ENCODE measurements at places on chromosomes 13 and 19.
A peak's percentile ranks its signal among the peaks of the same experiment; 100 is the strongest.

GRCh38 chr19:31459430-31459829 is 110.2 kb upstream of the TSHZ3 start:
- DNase-seq, result no peak

DNA sequence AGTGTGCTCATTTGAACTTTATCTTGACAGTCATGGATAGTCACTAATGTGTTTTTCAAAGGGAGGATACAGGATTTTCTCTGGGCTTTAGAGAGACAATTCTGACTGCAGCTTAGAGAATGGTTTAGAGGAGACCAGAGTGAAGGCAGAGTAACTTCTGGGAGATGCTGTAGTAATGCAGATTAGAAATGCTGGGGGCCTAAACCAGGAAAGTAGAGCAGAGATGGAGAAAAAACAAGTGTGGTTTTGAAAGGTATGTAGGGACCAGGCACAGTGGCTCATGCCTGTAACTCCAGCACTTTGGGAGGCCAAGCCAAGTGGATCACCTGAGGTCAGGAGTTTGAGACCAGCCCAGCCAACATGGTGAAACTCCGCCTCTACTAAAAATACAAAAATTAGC is 18.3 kb upstream of the CEBPA start:
- no peak for DNase-seq

DNA sequence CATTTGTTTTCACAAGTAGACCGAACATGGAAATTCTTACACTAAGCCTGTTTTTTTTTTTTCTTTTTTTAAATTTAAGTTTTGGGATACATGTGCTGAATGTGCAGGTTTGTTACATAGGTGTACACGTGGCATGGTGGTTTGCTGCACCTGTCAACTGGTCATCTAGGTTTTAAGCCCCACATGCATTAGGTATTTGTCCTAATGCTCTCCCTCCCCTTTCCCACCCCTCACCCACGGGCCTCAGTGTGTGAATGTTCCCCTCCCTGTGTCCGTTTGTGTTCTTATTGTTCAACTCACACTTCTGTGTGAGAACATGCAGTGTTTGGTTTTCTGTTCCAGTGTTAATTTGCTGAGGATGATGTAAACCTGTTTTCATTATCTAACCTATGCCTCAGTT is 2.6 kb downstream of the NLRP4 start:
- DNase-seq, result no peak

DNA sequence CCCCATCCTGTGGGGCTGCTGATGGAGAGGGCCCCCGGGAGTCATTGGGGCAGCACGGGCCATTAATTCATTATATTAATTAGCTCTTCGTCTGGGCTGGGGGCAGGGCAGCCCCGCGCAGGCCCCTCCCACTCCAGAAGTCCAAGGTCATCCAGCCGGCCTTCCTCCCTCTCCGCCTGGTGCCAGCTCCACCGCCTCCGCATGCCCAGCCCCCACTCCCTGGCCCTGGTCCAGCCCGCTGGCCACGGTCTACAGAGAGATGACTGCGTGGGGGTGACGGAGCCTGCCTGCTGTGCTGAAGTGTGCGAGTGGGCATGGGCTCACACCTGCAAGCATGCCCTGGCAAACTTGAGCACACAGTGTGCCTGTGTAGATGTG is 8.8 kb downstream of the IGLON5 start:
- no peak for DNase-seq

GRCh38 chr13:102172406-102172805 is 229.4 kb downstream of the FGF14 start:
- no peak for DNase-seq

DNA sequence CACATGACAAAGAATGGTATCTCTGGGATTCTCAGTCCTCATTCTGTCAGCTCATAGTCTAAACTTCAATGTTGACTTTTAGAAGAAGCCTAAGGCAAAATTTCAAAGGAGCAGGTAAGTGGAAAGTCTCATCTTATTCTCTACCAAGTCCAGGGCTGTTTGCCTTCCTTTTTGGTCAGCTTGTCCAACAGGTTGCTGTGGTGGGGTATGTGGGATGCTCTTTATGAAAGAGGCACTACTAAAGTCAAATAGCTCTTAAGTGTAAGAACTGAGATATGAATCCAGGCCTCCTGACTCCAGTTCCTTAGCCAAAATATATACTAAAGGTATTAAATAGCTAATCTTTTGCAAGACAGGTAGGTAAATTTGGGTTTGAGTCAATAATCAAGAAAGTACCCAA is 540.6 kb upstream of the SPRY2 start:
- no peak for DNase-seq

- no peak for DNase-seq
Measured at GRCh38 chr19:3656747-3657394, 30.3 kb upstream of the CACTIN start.

DNA sequence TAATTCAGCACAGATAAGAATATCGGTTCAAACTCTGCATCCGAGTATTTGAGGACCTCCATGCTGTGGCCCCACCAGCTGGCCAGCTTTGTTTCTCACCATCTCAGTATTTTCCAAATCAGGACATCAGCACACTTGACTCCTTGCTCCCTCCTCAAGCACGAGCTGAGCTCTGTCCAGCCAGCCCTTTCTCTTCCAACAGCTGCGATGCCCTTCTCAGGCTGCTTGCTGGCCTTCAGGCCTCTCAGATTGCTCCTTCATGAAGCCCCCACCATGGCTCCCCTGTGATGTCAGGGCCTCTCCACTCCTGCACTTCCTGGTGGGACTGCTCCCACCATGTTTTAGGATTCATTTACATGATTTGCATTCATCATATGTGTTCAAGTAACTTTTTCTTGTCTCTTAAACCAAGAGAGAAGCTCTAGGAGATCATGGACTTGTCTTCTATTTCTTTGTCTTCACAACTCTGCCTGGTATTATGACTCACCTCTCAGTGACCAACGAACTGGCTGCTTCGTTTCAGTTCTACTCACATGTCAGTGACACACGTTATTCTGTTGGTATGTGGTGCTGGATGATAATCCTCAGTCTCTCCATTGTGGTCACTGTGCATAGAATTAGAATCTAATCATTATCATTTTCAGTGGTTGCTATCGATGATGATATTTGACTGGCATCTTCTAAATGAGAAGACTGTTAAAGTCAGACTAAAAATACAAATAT is 471.7 kb downstream of the EFNB2 start:
- no peak for DNase-seq

GRCh38 chr19:13963603-13964105 is 11.3 kb downstream of the DCAF15 start:
- DNase-seq, result no peak

DNA sequence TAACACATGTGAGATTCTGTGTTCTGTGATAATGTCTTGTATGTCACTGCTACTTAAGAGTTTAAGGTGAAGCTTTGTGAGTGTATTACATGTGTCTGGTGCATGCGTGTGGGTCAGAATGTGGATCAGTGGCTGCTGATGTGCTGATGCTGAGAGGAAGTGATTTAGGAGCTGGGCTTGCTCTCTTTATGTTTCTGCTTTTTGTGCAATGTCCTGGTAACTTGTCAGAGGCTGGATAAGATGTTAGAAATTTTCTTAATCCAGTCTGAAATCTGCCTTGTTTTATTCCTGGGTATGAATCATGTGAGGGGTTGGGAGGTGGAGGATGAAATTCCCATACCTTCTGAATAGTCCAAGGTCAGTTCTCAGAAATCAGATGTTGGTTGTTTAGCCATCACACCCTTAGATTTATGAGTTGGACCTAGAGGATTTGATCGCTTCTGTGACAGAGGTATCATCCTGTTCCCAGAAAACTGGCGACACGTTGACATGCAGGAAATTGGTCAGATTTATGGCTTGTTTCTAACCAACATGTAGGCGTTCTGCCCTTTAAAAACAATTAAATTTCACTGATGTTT is 24.5 kb upstream of the CXCL17 start:
- no peak for DNase-seq

DNA sequence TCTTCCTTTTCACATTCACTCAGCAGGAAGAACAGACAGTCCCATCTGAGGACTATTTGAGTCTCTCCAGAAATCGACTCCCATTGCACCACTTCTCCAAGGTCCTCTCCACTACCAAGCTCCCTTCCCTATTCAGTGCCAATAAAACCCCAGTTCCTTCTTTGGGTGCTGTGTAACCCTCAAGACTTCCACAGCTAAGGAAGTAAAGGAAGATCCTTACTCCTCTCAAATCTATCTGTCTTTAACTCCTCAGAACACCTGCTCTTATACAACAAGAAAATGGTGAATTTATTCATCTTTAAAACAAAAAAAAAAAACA is 29.2 kb upstream of the TM9SF2 start:
- no peak for DNase-seq

GRCh38 chr13:99376924-99377323 is 69.7 kb upstream of the GPR183 start:
- no peak for DNase-seq

GRCh38 chr19:18542941-18543813 is at the start of gene FKBP8:
Gene FKBP8 (minus strand): TSS chr19:18543573. CDS start chr19:18541970, 1,603 bp downstream.
- peak; percentile 89 for DNase-seq

DNA sequence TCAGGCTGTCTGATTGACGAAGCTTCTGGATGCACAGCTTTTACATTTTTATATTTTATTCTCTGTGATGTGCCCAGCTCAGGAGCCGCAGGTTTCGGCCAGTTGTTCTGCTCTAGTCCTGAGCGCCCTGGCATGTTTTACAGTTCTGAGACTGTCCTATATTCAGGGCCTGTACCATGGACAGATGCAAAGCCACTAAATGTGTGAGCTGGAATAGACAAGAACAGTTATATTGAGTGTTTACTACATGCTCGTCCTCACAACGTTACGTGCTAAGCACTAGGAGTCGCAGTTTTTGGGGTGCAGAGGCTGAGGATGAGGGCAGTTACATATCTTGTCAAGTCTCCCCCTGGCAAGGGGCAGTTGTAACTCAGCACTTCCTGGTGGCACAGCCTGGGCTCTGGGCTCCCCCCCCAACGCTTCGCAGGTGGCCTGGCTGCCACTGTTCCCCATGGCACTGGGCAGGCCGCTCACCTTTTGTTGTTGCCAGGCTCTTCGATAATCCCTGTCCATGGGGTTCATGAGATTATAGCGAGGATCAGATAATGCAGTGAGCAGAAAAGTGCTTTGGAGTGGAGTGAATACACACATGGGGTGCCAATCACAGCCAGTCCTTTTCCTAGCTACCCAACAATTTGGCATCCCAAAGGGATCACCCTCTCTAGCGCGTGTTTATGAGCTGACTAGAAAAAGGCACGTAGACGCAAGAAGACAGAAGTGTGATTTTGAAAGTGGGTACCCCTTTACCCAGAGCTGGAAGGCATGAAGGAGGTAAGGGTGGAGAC is 23.5 kb downstream of the ARL11 start:
- no peak for DNase-seq

DNA sequence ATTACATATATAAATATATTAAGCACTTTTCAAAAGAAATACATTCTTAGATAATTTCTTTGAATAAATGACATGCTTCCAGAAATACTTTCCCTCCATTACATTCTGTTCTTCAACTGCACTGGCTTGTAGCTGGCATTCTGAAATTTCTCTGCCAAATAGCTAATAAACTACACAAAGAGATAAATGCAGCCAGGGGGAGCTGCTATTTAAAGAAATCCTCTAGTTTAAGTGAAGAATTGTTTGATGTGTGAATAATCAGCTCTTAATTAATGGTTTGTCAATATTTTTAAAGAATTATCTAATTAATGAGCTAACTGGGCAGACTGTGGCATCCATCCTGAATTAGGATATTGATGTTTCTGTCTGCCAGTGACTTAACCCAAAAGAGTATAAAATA is 30.7 kb downstream of the SLC7A1 start:
- DNase-seq, result no peak

DNA sequence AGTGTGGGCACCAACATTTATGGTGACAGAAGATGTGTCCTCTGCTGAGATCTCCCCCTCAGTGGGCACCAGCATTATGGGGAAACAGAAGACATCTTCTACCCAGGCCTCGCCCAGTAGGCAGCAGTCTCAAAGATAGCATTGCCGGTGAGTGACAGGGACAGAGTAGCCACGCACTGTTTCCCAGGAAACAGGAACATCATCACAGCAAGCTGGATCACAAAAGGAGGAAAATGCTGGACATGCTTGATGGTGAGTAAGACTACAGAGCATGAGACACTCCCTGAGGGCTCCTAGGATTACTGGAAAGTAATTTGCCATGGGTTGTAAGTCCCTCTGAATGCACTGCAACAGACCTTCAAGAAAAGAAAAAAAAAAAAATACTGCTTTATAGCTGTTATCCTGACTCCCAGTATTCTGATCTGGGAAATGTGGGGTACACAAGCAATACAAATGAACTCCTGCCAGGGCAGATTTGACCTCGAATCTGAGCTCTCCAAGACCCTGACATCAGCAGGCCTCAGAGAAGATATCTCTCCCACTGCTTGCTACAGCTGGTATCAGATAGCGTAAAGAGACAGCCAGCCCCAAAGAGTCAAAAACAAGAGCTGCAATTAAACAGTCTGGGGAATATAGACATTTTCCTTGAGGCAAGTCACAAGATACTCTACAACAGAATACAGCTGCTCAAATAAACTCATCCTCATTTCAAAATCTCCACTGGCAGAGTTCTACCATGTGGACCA is 180.4 kb downstream of the RBM26 start:
- DNase-seq, result no peak

All from stimulated activated CD8-positive, alpha-beta memory T cell treated with anti-CD3 and anti-CD28 coated beads, Interleukin-7, amount 100 ng/mL, for 1 hour (primary cell).